ENCODE measurements at places on chromosomes 16 and 17. TPM values are rescaled to one million over a fixed set of nuclear protein-coding genes. Genes with fewer than 3 reads are reported as not detected.

GRCh38 chr16:83669456-83669855, 138.3 kb upstream of the HSBP1 start:
- no peak for DNase-seq

Gene KRTAP9-2
- not detected for total RNA-seq

- no peak for DNase-seq
These were observed 57.1 kb downstream of the SCNN1B start for GRCh38 chr16:23359092-23359760.

- DNase-seq: no peak
These were observed 24.8 kb downstream of the RAD51D start for GRCh38 chr17:35094902-35095301.

DNA sequence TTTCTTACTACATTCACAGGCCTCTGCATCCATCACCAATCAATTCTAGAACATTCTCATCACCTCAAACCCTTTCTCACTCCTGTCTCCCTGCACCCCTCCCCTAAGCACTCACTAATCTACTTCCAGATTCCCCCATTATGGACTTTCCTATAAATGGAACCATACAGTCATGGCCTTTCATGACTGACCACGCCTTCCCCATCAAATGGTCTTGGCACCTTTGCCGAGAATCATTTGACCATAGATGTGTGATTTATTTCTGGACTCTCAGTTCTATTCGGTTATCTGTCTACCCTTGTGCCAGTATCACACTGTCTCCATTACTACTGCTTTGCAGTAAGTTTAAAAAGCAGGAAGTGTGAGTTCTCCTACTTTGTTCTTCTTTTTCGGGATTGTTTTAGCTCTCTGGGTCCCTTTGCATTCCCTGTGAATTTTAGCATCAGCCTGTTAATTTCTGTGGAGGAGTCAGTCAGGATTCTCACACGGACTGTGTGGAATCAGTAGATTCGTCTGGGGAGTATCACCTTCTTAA, 27.5 kb downstream of the GTF3C1 start:
- no peak for DNase-seq

Gene SCPEP1
- total RNA-seq: 235 TPM

- no peak for DNase-seq
These were observed 46.5 kb upstream of the CLEC18A start for GRCh38 chr16:69904495-69905170.

- DNase-seq: no peak
These were observed 70.5 kb upstream of the CDH5 start for GRCh38 chr16:66295761-66296546.

Data from adrenal gland (tissue), 19 donors.